Spleen (tissue), 13 donors: ENCODE measurements at places on chromosomes 1 and 21. TPM values are rescaled to one million over a fixed set of nuclear protein-coding genes. Genes with fewer than 3 reads are reported as not detected.

- no peak for DNase-seq
Observed at GRCh38 chr1:217919683-217920388, 288.7 kb downstream of the SPATA17 start.

- DNase-seq, result no peak
Observed at GRCh38 chr1:241767737-241768136, 80.3 kb upstream of the EXO1 start.

DNA sequence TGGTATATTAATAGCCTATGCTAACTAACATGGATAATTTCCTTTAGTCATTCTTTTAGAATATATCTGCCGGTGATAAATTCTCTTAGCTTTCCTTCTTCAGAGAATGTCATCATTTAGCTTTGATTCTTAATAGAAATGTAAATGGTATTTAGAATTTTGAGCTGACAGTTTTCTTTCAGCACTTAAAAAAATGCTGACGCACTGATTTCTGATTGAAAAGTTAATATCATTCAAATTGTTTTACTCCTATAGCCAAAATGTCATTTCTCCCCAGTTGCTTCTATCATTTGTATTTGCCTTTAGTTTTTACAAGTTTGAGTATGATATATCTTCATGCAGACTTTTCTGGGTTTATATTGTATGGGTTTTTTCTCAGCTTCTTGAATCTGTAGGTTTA lies 668.0 kb downstream of the LTN1 start:
- DNase-seq, result no peak

Gene NR1I3
- not detected for total RNA-seq

Gene SLC44A5
- 4.0 TPM for total RNA-seq
